ENCODE measurements at places on chromosomes 3 and 15.

DNA sequence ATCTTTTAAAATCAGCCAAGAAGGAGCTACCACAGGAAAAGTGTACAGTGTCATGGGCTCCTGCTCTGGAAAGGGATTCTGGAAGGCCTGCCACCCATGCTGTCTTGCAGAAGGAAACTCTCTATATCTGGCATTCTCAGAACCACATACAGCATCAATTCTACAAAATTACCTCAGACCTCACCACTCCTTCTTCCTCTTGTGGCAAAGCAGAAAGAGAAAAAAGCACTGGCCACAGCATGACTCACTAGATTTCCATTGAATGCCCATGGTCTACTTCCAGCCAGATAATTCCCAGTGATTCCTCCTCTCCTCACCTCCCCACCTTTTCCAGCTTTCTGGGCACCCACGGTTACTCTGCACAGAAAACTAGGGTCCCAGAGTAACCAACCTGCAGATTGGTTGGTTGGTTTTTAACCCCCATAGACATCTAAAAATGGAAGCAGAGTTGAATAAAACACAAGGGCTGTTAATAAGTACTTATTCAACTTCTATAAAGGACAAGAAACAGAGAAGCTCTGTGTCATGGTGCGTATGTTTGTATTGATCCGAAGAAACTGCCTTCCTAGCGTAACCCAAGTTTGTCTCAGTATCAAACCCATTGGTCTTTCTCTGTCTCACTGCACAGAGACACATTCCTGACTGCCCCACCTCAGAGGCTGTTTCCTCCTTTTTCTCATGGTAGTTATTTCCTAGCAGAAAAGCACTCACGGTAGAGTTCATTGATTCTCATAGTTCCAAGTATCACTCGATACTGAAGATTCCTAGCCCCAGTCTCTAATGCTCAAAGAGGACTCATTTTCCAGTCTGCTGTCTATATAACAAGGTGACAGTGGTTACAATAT lies 67.7 kb downstream of the LDHAL6B start:
- no peak for DNase-seq

DNA sequence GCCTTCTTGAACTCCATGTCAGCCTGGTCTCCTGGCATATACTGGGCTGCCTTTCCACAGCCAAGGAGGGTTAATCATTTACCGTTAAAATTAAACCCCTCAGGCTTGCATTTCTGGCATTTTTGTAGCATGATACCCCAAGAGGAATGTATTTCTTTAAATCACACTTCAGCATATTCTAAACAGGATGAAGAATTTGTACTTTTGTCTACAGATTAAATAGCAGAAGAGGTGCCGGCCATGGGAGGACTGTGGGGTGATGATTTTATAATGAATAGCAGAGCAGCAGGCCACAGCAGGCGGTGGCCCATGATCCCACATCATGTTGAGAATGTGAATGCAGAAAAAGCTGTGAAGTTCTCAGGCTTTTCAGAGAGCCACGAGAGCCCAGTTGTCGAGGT lies 90.2 kb downstream of the ARNT2 start:
- no peak for DNase-seq

DNA sequence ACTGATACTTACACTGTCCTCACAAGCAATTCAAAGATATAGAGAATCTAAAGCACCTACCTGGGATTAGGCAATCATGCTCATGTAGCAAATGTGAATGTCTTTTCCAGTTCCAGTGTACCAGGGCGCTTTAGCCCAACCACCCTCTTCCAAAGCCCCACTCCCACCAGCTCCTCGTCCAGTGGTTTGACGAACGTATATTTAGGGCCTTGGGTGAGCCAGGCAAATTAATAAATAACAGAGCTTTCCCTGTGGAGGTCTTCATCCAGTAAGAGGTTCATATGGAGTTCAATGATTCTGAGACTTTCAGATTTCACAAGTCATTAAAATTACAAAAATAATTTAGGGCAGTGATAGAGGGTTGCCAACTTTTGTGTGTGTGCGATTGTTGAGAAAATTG lies 162.3 kb upstream of the C2CD4B start:
- no peak for DNase-seq

DNA sequence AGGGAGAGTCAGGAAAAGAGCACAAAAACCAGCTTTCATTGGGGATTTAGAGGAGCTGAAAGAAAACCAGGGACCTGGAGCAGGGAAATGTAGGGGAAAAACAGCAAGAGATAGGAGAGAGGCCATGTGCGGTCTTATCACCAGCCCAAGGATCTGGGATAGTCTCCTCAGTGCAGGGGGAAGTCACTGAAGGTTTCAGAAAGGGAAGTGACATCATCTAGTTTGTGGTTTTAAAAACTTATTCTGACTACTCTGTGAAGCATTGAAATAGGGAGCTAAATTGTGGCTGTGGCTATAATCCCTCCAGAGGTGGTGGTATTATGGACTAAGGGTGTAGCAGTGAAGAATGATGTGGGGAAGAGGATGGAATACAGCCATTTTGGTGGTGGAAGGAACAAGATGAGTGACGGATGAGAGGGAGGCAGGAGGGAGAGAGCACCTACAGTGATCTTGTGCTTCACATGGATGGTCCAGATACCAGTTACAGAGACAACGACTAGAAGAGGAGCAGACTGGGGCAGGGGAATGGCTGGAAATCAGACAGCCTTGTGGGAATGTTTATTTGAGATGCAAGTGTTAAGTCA lies 72.7 kb downstream of the HMG20A start:
- no peak for DNase-seq

- DNase-seq = no peak
Measured at GRCh38 chr3:171833789-171834460, 9.2 kb upstream of the TMEM212 start.

- no peak for DNase-seq
Measured at GRCh38 chr3:128619146-128619890, 31.3 kb downstream of the RPN1 start.

DNA sequence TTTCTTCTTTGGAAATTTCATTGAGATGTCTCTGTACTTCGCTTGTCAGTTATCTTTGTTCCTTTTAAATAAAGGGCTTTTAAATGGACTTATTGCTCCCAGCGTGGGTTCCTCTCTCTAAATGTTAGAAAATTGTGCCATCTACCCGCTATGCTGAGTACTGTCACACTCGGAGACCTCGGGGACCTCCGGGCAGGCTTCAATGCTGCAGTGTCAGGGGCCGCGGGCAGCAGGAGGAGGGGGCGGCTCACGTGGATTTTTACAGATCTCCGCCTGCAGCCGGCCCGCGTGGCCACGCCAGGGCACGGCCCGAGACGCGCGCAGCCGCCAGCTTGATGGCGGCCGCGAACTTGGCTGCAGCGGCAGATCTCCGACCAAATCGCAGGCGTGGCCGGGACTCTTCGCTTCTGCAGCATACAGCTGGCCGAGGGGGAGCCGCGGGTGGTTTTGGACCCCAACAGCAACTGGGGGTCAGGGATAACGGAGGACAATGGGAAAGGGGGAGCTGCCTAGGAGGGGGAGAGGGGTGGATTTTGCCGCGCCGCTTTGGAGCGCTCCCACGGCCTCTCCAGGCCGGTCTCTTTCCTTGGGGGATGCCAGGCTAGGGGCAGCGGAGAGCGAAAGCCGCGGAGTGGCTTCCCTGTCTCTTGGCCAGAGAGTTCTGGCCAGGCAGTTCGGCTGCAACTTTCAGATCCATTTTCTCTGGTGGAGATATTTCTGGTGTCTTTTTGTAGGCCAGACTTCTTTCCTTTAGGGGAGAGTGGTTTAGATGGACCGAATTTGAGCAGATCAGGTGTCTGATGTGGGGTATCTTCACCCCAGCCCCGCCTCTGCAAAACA lies 15.3 kb downstream of the NR2F2 start:
- DNase-seq = no peak

DNA sequence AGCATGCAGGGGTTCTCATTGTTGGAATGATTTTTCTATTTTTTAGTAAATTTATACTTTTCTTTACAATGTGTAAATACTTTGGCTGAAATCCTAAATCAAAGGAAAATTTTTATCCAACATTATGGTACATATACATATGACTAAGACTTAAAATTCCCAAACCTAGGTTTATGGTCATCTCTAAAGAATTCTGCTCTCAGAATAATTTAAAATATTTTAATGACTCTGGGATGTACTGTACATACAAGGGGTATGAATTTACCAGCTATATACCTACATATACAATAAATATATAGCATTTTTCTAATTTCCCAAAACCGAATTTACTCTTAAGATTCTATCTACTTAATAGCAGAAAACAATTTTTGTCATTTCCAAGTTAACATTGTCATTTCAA lies 137.9 kb upstream of the POU1F1 start:
- no peak for DNase-seq

DNA sequence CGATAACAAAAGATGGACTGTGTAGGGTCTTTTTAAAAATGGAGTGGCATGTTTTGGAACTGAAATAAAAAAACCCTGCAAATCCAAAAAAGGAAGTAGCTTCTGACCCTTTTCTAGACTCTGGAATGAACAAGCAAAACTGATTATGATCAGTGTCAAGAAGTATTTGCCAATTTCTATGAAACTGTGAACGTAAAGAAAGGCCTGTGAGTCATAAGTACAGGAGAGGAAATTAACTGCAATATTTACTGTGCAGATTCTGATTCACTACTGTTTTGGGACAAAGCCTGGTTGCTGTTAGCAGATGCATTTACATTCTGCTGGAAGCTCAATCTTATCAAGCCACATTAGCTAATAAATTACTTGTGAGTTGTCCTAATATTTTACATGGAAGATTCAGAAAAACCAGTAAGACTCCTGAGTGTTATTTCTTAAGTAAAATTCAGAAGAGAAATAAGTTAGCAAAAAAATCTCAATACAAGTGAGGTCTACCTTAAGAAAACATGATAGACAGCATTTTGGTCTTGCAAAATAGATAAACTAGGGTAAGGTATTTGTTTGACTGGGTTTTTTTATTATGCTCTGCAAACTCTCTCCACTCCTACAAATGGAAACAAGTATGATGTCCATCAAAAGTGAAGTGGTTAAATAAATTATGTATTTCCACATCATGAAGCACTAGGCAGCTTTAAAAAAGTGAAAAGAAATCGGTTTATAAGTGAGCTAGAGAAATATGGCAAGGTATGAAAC lies 90.2 kb upstream of the LMOD3 start:
- no peak for DNase-seq

GRCh38 chr15:81286621-81287121 lies 37.3 kb downstream of the STARD5 start:
- DNase-seq = no peak

GRCh38 chr3:186381424-186382216 lies 19.6 kb upstream of the DGKG start:
- no peak for DNase-seq

GRCh38 chr3:191087391-191087790 lies 111.7 kb upstream of the OSTN start:
- no peak for DNase-seq

- no peak for DNase-seq
Measured at GRCh38 chr15:44222478-44222877, 27.4 kb upstream of the FRMD5 start.

- no peak for DNase-seq
Measured at GRCh38 chr3:141454054-141454453, 32.8 kb upstream of the RASA2 start.

DNA sequence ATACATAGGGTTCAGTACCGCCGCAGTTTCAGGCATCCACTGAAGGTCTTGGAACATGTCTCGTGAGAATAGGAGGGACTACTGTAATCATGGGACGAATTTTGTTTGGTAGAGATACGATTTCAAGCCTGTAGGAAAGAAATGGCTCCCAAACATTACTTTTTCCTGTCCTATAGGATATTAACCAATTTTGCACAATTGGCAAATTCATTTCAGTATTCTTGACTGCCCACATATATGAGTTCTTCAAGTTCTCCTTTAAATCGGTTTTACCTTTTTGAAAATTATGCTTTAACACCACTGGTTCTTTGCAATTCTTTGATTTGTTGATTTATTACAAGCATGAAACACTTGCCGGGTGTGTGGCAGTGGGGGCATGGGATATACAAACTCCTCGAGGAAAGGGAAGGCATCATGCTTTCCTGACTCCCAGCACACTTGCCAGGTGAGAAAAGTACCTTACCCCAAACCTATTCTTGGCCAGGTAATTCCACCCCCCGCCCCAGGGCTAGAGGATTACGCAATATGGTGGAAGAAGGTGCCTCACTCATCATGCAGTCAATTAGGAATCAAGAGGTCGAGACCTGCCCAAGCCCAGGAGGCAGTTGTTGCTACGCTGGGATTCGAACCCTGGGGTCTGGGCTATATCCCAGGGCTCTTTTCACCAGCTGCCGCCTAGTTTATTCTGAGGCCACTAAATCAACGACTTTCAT lies 584 bp upstream of the LARS2 start:
- DNase-seq = no peak

- no peak for DNase-seq
Measured at GRCh38 chr3:152197451-152197850, 71.3 kb upstream of the MBNL1 start.

- DNase-seq = no peak
Measured at GRCh38 chr3:14444380-14444779, 42.0 kb downstream of the SLC6A6 start.

DNA sequence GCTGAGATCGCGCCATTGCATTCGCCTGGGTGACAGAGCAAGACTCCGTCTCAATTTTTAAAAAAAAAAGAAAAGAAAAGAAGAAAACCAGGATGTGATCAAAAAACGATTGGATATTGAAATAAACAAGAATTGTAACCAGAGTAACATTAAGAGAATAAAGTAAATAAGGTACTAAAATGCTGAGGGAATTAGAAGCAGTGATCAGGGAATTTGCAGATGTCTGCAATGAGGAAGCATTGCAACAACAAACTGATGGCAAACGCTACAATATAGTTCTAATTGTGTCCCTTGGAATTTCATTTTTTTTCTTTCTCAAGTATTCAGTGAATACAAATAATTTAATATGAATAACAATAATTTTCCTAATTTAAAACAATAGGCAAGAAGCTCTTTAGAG lies 1077.5 kb downstream of the TBL1XR1 start:
- DNase-seq = no peak

DNA sequence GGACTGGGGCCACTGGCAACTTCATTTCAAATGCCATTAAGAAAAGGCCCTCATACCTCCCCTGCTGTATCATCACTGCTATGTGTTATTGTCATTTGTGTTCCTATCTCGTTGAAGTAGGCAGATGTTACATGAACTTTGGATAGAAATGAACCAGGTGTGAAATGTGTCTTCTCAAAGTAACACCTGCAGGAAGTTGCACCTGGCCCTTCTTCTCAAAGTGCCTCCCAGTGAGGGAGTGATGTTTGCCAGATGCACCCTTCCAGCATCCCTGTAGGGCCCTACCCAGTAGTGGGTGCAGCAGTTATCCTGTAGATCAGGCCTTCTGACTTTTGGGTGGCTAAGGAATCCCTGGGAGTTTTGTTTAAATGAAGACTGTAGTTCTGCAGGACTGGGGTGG lies 197.7 kb upstream of the CTNNB1 start:
- DNase-seq = no peak

GRCh38 chr3:80055306-80055705 lies 287.5 kb upstream of the ROBO1 start:
- DNase-seq = no peak

- DNase-seq = no peak
Measured at GRCh38 chr3:61901496-61901895, 340.1 kb downstream of the PTPRG start.

GRCh38 chr15:56963710-56964109 lies 45.3 kb downstream of the TCF12 start:
- DNase-seq = no peak

Measured in neuronal stem cell (in vitro differentiated cells).